ENCODE measurements at places on chromosomes 3 and 15. TPM values are rescaled to one million over a fixed set of nuclear protein-coding genes. Genes with fewer than 3 reads are reported as not detected.

DNA sequence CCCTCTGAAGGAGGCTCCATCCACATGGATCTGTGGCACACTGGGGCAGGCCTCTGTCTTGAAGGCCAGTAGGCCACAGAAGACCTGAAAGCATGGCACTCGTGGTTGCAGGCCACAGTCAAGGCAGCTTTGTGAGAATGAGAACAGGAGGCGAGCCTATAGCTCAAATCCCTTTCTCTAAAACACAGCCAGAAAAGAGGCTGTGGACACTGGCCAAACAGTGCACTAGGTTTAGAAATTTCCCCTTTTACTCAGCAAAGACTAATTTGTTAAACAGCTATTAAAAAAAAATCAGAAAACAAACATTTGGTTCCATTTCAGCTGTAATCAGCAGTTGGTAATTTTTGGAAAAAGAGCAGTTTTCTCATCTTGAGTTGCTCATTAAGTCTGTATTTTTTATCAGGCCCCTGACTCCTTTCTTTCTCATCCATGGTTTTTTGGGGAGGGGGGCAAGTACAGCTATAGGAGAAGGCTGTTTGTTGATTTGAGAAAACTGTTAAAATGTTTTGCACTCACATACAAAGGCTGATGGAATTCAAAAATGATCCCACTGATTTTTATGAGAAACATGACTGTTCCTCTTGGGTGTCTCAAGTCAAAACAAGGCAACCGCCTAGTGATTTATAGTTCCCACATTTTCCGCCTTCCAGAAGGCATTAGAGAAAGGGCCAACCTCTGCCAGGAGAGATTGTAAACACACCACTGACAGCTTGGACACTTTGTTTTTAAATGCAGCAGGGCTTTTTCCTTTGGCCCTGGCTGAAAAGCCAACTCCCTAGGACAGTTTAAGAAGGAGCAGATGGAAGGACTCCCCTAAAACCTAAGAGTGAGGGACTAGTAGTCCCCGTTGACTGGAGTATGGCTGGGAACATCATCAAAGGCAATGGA is 28.1 kb downstream of the PARP16 start:
- no peak for DNase-seq
- no peak overlapping the region for H3K4me3 ChIP-seq
- peaks cover 35% of the 10 kb centered on the region for H3K36me3 ChIP-seq

DNA sequence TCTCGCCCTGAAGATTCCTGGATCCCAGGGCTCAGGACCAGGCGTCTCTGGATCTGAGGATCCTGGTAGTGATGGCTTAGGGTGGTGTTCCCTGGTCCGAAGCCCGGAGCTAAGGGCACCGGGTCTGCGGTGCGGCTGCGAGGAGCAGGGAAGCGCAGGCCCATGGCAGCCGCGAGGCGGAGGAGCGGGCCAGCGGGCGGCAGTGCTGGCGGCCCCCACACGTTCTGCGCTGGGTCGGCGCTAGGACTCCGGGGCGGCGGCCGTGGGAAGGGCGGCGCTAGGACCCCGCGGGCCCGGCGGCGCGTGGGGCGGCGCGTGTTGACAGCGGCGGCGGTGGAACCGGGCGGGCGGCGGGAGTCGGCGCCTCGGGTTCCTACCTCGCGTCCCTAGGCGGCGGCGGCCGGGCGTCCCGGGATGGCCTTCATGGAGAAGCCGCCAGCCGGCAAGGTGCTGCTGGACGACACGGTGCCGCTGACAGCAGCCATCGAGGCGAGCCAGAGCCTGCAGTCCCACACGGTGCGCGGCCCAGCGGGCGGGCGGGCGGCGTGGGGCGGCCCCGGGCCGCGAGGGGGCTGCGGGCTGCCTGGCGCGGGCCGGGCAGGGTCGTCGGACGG is at the start of gene PXK:
Gene PXK, plus strand, starts transcription at position 318 of the 614 bp plus-strand sequence. Its CDS starts 97 bp downstream, at position 415.
- H3K27me3 ChIP-seq: no peaks in the 10 kb centered on the region
- H3K36me3 ChIP-seq: no peaks in the 10 kb centered on the region
- peak within 1 kb of the TSS; percentile 3 for H3K27ac ChIP-seq
- H3K4me3 ChIP-seq: peak within 1 kb of the TSS; percentile 77
- H3K4me1 ChIP-seq: peaks cover 16% of the 10 kb centered on the region

GRCh38 chr3:42556089-42556632 is 25.6 kb downstream of the SEC22C start:
- H3K27ac ChIP-seq: peak overlapping the region; percentile 21
- H3K27me3 ChIP-seq: no peaks in the 10 kb centered on the region
- H3K4me1 ChIP-seq: peaks cover 22% of the 10 kb centered on the region
- H3K4me3 ChIP-seq: peak overlapping the region; percentile 8
- DNase-seq: peak; percentile 62

- H3K4me1 ChIP-seq: no peaks in the 10 kb centered on the region
- DNase-seq: no peak
- H3K27me3 ChIP-seq: no peaks in the 10 kb centered on the region
- H3K27ac ChIP-seq: no peak overlapping the region
Observed at GRCh38 chr3:146065573-146066006, 95.4 kb downstream of the PLOD2 start.

GRCh38 chr3:68751888-68752287 is 180.5 kb downstream of the TAFA4 start:
- H3K4me1 ChIP-seq: no peaks in the 10 kb centered on the region
- no peak overlapping the region for H3K27ac ChIP-seq
- no peak overlapping the region for H3K4me3 ChIP-seq
- H3K36me3 ChIP-seq: no peaks in the 10 kb centered on the region
- H3K27me3 ChIP-seq: no peaks in the 10 kb centered on the region

GRCh38 chr15:80878242-80878866 is 99.2 kb downstream of the CEMIP start:
- H3K36me3 ChIP-seq: no peaks in the 10 kb centered on the region
- DNase-seq: no peak
- no peak overlapping the region for H3K4me3 ChIP-seq
- H3K4me1 ChIP-seq: no peaks in the 10 kb centered on the region
- H3K27me3 ChIP-seq: no peaks in the 10 kb centered on the region

DNA sequence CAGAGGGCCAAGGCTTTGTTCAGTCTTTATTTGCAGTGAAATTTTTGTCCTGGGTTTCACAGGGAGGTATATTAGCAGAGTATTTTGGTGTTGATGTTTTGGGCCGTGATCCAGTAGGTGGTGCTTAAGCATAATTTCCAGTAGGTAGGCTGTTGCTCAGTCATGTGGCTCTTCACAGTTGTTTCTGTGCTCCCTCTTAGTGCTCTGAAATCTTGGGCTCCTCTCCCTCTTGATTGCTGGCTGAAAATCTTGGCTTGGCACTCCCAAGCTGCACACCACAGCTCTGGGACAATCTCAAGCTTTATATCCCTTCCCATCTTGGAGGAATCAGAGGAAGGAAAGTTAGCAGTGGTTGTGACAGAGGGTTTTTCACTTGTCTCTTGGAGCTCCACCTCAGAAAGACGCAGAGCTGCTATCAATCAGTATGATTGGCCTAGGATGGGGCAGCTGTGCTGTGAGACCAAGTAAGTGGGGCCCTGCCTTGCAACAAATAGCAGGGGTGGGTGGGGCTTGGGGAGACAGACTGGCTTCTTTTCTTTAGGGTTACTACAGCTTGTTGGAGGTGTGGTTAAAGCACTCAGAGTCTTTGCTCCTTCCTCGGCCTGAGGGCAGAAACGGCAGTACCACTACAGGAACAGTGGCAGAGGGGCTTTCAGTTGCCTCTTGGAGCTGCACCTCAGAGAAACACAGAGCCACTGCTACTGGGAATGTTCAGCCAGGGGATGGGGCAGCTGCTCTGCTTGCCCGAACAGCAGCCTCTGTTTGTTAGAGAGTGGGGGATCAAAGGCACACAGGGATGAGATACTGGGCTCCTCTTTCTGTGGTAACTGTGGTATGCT is 627.0 kb downstream of the SI start:
- no peaks in the 10 kb centered on the region for H3K4me1 ChIP-seq
- no peak for DNase-seq
- no peak overlapping the region for H3K4me3 ChIP-seq
- no peaks in the 10 kb centered on the region for H3K36me3 ChIP-seq

Gene TJP1
- polyA plus RNA-seq: not detected

Gene CATSPER2
- 3.1 TPM for polyA plus RNA-seq

- H3K27me3 ChIP-seq: no peaks in the 10 kb centered on the region
- H3K4me3 ChIP-seq: no peak overlapping the region
- no peaks in the 10 kb centered on the region for H3K4me1 ChIP-seq
- no peaks in the 10 kb centered on the region for H3K36me3 ChIP-seq
- H3K27ac ChIP-seq: no peak overlapping the region
Observed at GRCh38 chr3:55000546-55000945, 72.7 kb upstream of the LRTM1 start.
